ENCODE measurements at places on chromosomes 5 and 9.

DNA sequence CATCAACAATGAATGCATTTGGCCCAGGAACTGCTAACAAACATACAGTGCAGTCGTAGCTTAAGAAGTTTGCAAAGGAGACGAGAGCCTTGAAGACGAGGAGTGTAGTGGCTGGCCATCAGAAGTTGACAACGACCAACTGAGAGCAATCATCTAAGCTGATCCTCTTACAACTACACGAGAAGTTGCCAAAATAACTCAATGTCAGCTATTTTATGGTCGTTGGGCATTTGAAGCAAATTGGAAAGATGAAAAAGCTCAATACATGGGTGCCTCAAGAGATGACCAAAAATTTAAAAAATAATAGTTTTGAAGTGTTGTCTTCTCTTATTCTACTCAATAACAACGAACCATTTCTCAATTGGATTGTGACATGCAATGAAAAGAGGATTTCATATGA lies 757.7 kb upstream of the CHD1 start:
- DNase-seq = no peak

DNA sequence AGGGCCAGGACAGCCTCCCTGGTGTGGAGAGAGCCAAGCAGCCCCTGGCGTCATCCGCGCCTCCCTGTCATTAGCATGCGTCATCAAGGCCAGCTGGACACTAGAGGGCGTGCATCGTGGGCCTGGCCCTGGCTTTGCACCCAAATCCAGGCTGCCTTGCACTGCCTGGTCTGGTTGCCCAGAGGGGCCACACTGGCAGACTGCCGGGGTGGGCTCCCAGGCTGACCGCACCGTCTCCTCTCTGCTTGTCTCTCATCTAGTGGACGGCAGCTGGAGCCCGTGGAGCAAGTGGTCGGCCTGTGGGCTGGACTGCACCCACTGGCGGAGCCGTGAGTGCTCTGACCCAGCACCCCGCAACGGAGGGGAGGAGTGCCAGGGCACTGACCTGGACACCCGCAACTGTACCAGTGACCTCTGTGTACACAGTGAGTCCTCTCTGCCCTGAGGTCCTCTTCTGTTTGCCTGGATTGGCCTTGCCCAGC lies 29.0 kb downstream of the HK3 start:
- peak; percentile 68 for DNase-seq

DNA sequence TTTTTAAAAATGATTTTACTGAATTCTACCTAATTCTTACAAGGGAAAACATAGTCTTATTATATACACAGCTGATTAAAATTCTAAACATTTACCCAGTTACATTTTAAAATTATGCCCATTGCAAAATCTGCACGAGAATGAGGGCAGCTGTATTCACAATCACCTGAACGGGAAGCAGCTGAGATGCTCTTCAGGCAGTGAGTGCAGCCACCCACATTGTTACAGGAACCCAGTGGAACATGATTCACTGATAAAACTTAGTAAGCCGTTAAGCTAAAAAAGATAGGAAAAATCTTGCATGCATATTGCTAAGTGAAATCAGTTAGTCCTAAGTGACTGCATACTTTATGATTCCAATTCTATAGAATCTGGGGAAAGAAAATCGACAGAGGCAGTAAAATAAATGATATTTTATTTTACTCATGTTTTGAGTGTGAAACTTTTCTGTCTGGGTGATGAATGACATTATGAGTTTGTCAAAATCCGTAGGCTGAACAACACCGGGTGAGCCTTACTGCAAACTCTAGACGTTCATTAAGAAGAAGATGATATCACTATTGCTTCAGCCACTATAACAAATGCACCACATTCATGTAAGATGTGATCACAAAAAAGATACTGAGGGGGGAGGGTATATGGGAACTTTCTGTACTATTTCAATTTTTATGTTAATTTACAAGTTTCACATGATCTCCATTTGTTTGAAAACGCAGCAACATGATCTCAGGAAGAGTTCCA lies 39.1 kb upstream of the FLT4 start:
- no peak for DNase-seq

DNA sequence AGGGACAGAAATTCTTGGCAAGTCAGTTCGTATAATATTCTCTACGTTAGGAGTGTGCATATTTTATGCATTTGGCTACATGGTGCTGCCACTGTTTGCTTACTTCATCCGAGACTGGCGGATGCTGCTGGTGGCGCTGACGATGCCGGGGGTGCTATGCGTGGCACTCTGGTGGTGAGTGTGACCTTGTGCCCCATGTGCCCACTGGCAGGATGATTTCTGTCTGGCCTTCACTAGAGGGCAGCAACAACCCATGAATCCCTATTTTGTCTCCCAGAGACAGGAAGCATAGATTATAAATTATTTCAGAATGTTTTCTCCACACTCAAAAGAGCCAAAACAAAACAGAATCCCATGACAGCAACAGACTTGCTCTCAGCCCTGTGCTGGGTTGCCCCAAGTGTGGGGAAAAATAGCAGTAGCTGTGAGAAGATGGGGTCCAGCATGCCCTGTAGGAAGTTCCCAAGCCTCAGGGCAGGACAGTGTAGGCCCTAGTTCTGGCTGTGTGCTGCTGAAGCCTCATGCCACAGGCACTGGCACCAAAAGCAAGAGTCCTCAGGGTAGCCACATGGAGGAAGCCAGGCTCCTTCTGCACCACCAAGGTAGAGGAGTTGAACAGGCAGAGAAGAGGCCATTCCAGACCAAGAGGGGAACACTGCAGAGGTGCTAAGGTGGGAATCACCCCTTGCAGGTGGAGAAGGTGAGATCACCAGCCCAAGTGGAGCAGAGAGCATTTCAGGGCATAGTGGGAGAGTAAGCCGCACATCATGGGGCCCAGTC lies 16.0 kb downstream of the SLC22A5 start:
- peak; percentile 72 for DNase-seq

DNA sequence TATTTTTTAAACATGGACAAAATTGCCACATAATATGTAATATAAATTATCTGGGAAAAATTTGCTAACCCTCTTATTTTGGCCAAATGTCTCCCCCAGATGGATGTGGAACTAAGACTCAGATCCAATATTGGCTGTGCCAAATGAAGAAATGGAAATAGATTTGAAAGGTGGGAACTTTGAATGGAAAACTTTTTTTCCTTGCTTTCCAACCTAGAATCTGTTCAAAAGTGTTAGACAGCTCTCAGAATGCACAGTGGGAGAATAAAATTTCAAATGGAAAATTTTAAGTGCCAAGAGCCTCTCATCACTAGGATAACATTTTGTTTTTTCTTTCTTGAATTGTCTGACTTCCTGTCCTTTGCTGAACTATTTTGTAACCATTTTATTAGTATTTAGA lies 142.6 kb upstream of the GAS1 start:
- no peak for DNase-seq

DNA sequence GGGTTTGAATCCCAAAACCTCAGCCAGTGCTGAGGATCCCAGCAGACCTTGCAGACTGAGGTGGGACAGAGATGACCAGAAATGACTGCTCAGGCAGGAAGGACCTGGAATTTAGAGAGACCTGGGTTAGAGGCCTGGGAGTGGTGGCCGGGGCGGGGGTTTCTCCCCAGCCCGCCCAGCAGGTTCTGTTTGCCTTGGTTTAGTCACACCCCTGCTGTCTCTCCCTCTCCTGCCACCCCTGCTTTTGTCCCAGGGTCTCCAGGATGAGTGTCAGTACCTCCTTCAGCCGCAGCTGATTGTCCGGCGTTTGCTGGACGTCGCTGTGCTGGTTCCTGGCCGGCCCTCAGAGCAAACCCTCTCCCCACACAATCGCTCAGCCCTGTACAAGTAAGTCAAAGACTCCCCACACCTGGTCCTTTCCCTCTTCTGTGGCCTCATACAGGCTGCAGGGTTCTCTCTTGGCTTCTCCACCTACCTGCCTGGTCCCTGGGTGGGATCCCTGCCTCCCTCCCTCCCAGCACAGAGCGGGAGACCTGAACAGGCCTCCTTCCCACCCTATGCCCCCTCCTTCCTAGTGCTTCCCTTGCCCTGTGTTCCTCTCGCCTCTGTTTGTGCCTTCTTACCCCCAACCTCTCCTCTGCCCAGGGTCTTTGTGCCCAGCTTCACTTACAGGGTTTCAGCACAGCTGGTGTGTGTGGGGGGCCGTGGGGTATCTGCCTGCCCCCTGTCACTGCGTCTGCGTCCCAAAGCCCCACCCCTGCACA lies 12.0 kb downstream of the TMEM8B start:
- DNase-seq = no peak

- DNase-seq = no peak
Observed at GRCh38 chr5:142689081-142689480, 3.2 kb upstream of the FGF1 start.

DNA sequence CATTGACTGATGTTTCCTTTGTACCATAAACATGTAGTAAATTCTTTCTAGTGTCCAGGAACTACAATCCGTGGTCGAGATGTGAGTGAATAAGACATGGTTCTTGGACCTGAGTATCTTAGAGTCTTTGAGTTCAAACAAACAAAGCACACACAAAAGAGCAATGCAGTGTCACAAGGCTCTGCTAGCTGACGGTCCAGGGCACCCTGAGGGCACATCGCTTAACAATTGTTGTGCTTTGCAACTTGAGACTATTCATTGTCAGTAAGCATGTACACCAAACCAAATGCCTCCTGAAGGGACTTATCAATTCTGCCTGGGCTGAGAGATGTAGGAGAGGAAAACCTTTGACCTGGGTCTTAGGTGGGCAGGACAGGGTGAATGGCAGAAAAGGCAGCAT lies 84.8 kb downstream of the CAMK4 start:
- DNase-seq = no peak

DNA sequence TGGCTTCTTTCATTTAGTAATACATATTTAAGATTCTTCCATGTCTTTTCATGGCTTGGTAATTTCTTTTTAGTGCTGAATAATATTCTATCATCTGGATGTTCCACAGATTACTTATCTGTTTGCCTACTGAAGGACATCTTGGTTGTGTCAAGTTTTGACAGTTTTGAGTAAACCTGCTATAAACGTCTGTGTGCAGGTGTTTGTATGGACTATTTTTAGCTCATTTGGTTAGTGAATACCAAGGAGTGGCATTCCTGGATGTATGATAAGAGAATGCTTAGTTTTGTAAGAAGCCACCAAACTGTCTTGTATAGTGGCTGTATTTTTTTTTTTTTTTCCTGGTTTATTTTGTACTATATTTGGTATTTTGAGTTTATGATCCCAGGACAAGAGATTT lies 38.4 kb downstream of the PRRC1 start:
- no peak for DNase-seq

GRCh38 chr5:170201311-170201710 lies 31.5 kb upstream of the C5orf58 start:
- DNase-seq = no peak

DNA sequence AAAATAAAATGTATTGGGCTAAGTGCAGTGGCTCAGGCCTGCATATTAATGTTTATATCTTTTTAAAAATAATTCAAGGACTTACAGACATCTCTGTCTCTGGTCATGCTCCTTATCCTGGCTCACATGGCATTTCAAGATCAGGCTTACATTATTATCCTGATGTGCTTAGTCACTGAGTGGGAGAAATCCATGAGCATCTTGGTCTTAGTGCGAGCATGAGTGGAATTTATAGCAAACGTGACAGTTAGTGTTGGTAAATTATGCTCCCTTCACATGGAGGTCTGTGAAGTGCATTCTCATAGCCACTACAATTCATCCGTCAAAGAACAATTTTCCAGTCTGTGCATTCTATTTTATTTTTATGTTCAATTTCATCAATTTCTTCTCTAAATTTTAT lies 237.8 kb upstream of the EDIL3 start:
- DNase-seq = no peak

- no peak for DNase-seq
Observed at GRCh38 chr5:107765805-107766063, 95.0 kb upstream of the EFNA5 start.

DNA sequence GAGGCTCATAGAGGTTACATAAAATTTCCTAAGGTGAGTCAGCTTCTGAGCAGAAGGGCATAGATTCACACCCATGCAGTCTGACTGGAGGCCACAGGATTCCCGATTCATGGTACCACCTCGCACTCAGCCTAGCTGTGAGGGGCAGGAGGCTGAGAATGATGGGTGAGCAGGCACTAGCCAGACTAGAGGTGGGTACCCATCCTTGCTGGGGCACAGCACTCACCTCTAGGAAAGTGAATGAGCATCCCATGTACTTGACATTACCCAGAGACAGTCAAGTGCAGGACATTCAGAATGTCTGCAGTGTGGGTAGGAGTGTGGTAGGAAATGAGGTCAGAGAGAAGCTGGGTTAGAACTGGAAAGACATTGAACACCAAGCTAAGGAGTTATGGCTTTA lies 255.5 kb downstream of the CDK5RAP2 start:
- DNase-seq = no peak

GRCh38 chr5:34609951-34610441 lies 46.1 kb upstream of the RAI14 start:
- no peak for DNase-seq

DNA sequence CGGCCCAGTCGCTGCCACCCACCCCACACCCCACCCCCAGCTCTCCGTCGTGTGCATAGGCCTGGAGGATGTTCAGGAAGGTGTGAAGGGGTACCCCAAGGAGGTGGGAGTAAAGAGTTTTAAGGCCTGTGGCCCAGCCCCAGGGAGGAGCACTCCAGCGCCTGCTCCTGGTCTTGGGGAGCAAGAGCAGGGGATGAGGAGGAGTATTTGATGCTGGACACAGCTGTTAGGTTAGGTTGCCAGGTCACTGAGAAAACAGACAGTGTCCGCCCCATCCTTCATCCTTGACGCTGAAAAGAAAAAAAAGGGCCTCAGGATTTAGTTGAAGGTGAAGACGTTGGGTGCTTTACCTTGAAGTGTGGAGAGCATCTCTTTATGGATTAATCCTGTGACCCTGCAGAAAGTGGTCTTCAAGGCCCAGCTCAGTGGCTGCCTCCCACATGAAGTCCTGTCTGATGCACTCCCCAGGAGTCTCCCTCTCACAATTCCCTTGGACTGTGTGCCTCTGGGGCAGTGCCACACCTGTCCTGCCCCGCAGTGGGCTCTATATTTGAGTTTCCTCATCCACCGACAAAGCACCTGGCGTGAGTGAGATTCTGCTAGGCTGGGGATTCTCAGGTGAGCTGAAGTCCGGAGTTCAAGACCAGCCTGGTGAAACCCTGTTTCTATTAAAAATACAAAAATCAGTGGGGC lies 101.8 kb downstream of the SPRY4 start:
- DNase-seq = no peak

DNA sequence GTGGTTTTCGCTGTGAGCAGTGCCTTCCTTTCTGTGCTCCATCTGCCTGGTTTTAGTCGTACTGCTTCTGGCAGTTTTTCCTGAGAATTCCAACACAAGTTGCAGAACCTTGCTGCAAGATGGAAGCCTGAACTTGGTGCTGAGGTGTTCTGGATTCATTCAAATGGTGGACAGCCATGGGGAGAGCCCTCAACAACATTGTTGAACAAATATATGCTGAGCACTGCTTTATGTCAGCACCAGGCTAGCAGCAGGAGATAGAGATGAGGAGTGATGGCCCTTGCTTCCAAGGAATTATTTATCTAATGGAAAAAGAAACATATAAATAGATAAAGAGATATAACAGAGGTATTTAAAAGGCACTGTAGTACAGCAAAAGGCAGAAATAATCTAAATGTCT lies 7.3 kb upstream of the RPS6 start:
- no peak for DNase-seq

DNA sequence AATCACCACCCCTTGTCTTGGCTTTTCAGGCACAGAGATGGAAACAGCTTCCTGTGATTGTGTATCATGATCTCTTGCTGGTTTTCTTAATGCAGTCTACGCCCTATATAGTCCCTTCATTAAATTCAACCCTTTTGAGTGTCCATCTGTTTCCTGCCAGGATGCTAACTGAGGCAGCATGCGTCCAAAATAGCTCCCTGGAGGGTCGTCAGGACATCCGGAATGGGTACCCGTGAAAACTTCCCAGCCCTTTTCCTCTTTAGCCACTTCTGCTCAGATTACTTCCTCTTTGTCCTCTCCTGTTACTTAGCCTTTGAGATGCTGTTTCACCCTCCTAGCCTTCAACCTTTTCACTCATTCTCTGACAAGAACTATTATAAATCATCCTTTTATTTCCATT lies 79.8 kb upstream of the KLF9 start:
- DNase-seq = no peak
